Midbrain (tissue), 1 donor: ENCODE measurements at places on chromosomes 12 and 14.

DNA sequence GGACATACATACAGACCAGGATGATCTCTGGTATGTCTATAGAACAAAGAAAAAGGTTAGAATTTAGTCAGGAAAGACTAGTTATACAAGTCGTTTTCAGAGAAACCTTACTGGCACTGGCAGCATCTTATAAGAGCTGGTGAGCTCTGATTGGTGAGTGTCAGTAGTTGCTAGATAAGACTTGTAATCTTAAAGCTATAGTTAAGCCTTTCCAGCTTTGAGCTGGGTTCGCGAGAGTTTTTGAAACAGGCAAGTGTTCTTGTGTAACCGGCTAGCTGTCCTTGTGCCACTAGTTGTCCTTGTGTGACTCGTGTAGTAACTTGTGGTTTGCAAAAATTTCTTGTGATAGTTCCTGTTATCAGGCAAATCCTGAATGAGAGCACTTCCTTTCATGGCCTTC is 740.9 kb downstream of the GALC start:
- no peak for DNase-seq

GRCh38 chr14:85867450-85867849 is 337.5 kb downstream of the FLRT2 start:
- no peak for DNase-seq

DNA sequence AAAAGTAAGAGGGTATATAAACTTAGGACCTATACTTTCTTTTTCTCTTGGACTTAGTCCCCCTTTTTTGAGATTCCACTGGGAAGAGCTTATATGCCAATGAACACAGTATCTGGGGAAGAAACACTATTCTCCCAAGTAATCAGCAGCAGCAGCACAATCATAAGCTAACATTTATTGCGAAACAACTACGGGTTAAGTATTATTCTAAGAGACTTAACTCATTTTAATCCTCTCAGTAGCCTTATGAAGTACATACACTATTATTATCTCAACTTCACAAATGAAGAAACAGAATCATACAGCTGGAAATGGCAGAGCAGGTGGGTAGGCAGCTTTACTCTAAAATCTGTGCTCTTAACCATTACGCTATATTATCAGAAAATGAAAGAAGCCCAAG is 27.9 kb downstream of the BAZ2A start:
- DNase-seq = no peak

DNA sequence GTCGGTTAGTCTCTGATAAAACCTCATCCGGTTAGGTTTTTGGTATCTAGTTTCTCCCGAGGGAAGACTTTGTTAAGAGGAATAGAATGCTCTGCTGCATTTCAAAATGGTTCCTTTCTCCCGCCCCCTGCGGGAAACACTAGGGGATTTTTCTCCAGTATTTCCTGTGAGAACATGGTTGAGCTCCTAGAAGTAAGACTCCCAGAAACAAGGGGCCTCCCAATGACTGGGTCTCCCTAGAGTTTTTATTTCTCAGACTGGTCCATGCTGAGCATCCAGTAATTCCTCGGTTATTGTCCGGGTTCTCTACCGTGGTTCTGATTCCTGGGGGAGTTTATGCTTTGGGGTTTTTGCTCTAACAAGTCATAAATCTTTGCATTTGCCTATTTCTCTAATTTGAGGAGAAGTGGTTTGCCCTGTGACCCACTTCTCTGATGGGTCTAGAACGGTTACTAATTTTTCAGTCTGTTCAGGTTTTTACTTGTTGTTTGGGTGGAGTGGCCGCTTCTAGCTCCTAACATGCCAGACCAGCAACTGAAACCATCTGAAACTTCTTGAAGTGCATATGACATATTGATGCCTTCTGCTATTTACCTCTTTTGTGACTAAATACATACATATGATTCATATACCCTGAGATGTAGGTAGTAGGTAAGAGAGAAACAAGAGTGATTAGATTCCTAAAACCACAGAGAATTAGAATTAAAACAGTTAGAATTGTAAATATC is 25.1 kb downstream of the TESPA1 start:
- DNase-seq = no peak

DNA sequence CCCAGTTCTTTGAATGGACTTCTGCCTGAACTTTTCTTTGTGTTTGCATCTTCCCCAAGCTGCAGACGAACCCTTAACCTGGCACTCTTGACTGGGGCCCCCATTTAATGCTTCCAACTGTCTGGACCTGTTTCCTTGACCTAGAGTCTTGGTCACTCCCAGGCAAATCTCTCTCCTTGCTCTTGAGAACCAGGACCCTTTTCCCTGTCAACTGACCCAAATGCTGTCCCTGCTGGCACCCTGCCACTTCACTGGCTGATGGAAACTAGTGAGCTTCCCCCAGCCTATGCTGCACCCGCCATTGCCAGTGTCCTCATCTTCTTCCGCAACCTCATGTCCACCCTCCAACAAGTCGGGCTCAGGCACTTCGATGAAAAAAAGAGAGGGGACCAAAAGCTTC is 79.5 kb downstream of the PRIMA1 start:
- no peak for DNase-seq

DNA sequence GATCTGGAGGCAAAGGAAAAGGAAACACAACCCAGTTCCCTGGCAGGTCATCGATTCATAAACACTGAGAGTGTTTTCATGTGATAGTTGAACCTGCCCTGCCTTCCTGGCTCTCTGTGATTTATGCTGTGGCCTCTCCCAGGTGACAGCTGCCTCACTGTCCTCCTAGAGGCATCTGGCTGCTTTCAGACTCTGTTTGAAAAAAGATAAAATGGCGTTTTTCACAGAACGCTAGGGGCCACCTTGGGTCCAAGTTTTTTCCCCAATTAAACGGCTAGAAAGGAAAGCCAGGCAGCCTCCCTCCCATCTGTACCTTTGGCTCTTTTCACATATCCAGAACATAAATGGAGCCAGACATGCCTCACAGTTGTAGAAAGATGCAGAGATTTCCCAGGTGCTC is 252.6 kb upstream of the CCDC196 start:
- no peak for DNase-seq

DNA sequence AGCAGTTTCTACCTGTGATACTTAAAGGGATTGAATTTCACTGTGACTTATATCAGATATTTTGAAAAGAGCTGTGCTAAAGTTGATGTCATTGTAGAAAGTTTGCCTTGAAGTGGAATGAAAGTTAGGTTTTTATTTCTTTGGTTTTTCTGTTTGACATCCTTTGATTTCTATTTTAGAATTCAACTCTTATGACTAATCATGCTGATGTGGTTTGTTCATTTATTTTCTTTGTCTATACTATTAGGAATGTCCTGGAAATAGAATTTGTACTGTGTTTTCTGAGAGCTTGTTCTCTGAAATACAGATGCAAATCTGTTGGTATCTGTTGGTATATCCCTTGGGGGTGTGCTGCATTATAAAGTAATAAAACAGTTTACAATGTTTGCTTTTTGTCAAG is 3.3 kb downstream of the CNOT2 start:
- DNase-seq = no peak
